ENCODE measurements at places on chromosomes 7 and 10.

GRCh38 chr10:64093946-64094535 is 572.8 kb downstream of the REEP3 start:
- DNase-seq, result no peak

DNA sequence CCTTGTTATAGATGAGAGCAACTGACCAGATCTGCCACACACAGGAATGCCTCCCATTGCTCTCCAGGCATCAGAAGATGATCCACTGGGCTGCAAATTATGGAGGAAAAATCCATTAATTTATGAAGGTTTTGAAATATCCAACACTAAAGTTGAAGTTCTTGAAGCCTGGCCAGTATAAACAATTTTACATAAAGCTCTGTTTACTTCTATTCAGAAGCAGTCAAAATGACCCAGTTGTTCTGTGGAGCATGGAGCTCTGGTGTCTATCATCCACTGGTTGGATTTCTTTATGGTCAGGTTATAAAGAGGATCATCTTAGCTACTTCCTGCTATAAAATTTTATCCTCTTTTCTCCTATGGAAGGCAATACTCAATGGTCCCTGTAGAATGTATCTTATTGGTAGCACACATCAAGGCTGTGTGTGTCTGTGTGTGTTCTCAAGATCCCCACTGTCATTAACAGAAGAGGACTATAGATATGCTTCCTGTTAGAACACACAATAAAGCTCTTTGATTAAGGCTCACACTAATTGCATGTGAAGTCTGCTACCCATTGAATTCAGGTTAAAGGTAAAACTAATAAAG is 747.4 kb downstream of the SUGCT start:
- DNase-seq, result no peak

DNA sequence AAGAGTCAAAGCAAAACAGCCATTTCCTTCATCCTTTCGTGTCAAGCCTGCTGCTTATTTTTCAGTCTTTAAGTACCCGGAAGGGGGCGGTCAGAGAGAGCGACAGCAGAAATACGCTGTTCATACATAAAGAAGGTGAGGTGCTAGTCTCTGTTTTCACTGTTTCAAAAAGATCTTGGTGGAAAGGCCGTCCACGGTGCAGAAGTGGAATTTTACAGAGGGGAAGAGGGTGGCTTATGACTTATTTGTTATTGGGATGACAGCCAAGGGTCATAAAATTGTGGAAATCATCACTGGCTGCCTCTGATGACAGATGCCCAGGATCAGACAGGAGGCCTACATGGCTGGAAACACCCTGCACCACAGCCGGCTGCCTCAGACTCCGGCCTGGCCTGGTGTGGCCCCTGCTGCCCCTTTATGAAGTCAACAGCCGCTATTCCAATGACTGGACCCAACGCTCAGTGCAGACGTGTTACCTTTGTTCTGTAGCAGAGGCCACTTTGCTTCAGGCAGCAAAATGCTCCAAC is 57.0 kb downstream of the HIPK2 start:
- DNase-seq, result no peak

- no peak for DNase-seq
These were observed 66.1 kb upstream of the RNF148 start for GRCh38 chr7:122768827-122769226.

GRCh38 chr10:100987685-100988049 is 324 bp downstream of the TWNK start:
- DNase-seq, result no peak

DNA sequence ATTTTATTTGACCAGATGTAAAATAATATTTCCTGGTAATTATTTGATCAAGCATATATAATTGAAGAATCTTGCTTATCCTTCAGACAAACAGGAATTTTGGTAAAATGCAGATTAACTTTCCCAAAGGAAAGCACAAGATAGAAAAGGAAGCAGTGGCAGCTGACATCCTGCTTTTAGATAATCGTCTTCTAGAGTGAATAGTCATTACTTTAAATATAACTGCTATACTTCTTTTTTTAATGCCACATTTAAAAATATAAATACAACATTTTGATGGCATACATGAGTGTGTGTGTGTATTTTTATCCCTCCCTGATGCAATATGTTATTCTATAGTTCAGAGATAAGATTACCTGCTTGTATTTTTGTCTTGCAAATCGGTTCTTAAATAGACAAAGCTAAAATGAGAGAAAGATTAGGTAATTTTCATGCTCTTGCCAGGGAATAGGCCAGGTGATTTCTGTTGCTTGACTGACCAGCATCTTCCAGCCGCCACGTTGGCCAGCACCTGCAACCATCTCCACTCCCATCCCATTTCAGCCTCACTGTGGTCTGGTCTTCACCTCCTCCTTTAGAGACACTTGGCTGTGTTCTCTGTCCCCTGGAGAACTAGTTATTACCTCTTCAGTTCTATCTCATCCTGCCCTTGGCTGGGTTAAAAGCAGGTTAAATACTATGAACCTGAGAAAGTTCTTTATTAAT is 58.1 kb downstream of the MDFIC start:
- no peak for DNase-seq

DNA sequence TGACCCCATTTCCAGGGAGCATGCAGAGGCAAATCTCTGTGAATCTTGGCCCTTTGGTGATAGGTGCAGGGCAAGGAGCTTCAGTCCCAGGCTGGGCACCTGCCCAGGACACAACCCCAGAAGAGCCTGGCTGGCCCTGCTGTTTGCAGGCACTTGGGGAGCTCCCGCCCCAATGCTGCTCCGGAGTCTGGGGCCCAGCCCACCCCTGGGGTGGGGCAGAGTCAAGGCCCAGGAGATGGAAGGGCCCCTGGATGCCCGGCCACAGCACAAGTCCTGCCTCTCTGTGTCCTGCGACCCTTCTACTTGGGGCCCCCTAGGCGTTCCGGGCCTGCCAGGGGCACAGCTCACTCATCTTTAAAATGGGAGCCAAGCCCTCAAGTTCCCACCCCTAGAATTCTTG is 24.7 kb downstream of the PDGFA start:
- DNase-seq, result no peak

GRCh38 chr10:34821587-34822585 is 6.8 kb upstream of the PARD3 start:
- DNase-seq, result no peak

DNA sequence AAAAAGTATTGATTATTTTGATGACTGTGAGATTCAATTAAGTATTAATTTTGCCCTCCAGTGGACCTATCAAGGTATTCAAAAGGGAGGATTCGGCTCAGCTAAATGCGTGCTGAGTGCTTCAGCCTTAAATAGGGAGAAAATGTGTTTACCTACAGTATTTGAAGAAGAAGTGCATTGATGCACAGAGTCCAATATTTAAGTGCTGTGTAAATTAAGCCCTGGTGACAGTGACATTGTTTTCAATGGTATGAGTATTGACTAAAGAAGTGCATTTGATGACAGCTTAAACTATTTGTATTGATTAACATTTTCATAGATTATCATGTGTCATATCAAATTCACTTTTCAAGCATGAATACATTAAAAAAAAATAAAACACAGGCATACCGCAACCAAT is 106.6 kb downstream of the POU6F2 start:
- peak; percentile 99 for DNase-seq

DNA sequence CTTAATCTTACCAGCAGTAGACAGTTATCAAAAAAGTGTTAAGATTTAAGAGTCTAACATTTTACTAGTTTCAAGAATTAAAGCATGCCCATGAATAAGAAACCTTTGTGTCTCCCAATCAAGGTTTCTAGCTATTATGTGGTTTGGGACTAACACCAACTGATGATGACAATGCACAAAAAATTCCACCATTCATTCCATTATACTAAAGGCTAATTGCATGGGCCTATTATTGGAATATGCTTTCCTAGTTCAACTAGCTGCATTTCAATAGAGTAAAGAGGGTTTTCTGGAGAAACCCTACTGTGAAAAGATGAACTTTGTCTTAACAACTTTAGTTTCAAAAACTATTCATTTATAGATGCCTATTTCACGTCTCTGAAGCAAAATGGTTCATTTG is 44.6 kb downstream of the UBE2H start:
- DNase-seq, result no peak

DNA sequence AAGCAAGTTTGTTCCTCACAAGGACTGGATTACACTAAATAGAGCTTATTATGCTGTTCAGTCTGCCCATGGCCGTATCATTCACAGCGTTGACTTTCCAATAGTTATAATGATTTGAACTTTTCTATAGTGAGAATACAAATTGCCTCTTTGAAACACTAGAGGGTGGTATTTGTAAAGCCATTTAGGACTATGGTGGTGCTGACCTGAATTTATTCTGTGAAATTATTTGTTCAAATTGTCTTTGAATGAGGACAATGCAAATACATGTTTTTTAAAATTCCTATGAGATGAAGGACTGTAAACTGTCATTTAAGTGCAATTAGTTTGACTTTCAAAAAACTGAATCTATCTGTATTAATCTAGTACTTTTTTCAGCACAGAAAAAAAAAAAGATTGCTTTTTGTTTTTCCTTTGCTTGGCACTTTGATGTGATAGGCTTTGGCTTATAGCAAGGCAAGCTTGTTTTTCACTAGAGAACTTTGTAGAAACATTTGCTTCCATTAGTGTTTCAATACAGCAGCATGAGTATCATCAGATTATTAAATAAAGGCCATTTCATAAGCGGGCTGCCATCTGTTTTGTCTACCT is 122.7 kb upstream of the TMEM229A start:
- DNase-seq, result peak; percentile 5

- DNase-seq, result no peak
These were observed 16.0 kb upstream of the FAM20C start for GRCh38 chr7:176381-176780.

GRCh38 chr7:142248166-142249160 is 9.4 kb downstream of the PRSS58 start:
- DNase-seq, result no peak

DNA sequence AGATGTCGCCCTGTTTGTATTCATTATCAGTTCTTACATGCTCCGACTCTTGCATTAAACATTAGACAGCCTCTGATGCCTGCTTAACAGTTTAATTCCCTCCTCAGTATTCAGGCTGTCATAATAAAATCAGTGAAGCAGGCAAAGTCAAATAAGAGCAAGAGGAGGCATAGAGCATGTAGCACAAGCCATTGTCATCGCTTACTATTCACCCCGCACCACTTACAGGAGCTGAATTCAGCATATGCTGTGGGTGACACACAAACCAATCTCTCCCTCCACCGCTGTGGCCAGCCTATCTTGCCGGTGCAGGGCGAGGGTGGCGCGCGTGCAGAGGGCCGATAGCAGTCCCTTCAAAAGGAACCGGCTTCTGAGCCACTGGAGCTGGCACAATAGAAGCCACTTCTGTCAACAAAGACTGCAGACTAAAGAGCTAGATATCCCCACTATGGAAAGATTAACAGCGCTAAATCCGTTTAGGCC is 433.2 kb upstream of the MGMT start:
- DNase-seq, result no peak

DNA sequence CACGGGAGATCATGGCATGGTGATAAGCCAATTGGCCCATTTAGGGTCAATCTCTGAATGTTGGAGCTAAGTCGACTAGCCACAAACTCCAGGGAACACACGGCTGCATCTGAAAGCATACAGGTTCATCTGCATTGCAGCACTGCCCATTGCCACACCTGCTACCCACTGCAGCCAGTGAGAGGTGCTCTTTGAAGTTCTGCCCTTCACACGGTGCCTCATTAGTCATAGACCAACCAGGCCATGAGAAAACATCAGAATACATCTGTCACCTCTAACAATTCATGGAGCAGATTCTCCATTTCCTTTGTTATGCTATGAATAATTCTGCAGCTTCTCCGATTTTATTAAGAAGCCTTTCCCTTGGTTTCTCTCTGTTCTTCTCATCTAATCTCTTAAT is 65.7 kb upstream of the FAM204A start:
- DNase-seq, result no peak

DNA sequence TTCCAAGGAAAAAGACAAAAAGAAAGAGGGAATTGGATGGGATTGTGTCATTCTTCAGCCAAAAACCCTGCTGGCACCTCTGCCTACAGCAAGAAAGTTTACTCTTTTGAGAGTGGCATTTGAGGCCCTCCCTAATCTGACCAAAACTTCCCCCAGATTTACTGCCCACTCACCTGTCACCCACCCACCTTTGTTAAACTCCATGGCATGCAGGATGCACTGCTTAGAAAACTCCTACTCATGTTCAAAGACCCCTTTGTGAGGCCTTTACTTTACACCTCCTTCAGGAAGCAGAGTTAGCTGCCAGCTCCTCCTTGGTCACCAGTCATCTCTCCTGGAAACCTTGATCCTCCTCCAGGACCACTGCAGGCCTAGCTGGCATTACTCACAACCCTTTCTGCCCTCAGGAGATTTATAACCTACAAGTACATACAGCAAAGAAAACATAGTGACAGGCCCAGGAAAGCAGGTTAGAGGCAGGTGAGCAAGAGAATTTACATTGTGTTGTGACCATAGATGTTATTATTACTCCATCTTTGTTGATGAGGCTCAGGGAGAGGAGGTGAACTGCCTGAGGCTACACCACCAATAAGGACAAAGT is 10.3 kb upstream of the PLAC9 start:
- DNase-seq, result no peak

GRCh38 chr10:100496567-100496966 is 23.1 kb downstream of the SEC31B start:
- DNase-seq, result no peak

DNA sequence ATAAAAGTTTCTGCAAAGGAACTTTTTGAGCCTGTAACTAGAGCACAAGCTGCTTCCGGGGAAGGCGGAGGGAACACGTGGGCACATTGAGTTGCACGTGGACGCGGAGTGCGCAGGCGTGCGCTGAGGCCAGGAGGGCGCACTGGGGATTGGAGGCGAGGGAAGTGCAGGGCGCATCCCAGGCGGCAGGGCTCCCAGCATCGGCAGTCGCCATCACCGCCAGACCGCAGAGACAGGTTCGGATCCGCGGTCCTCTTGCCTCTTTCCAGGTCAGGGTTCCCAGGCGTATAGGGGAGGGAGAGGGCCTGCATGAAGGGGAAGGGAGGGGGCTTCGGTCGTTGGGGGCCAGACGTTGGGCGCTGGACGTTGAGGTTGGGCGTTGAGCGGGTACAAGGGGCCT is at the start of gene TDRD1:
Gene TDRD1 (plus strand): TSS at position 206 of the 400 bp plus-strand sequence. CDS start 8,479 bp downstream, outside the sequence.
- no peak for DNase-seq

GRCh38 chr7:99573257-99573656 is 14.8 kb downstream of the ZNF655 start:
- DNase-seq, result no peak

- DNase-seq, result no peak
These were observed 549.4 kb downstream of the TNS3 start for GRCh38 chr7:47032536-47032908.

GRCh38 chr7:84248843-84249242 is 54.3 kb upstream of the SEMA3A start:
- DNase-seq, result no peak

DNA sequence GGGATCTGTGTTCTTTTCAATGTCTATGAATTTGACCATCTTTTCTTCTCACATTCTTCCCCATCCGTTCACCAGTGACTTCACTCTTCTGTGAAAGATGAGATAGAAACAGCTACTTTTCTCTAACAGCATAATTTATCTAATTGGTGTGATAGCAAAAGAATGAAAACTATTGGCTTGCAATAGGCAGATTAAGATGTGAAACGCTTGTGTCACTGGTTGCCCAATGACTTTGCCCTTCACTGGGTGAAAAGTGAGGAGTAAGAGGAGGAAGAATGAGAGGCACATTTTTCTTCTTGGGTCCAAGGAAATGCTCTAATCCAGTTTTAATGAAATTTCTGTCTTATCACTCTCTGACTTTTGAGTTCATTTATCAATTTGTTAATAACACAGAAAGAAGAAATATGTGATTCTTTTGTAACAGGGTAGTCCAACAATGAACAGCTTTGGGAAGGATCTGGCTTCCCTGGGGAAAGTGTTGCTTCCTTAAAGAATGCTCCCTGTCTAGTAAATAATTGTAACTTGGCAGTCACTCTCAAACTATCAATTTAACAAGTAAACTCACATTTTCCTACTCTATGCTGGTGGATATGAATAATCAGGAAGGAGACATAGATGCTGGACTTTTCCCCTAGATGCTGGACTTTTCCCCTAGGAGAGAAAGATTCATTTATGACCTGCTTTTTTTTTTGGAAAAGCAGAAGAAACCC is 35.1 kb downstream of the BET1 start:
- no peak for DNase-seq

All from NCI-H146 (cell line).